ENCODE measurements at places on chromosomes 7 and 10.

DNA sequence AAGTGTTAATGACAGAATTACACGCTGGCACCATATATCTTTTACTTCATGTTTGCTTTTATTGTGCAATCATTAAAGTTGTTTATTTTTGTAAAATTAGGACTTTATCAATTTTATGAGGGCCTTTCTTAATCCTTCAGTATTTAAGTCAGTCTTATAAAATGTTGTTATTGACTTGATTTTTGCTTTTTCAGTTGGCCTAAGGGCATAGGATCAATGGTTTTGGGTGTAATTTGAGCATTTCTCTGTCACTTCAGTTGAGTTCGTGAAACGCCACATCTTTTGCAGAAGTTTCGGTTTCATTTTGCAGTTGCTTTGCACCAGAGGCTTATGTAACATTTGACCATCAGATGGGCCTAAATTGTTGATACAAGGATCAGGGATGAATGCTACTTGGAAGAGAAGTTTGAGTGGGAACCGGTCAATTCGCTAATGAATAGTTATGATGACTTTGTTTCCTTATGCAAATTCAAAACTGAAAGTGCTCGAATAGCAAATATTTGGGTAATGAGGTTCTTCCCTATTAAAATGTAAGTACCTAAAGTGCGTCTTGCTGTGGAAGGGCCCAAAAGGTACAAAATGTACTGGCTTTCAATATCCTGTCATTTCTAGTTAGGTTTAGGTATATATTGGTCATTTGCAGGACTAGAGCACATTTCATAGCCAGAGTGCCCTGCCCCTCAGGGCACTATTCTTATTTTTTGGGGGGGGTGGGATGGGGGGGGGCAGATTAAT, 340.9 kb downstream of the LRMDA start:
- DNase-seq, result no peak

- DNase-seq, result no peak
Measured at GRCh38 chr7:50466815-50467585, 16.9 kb upstream of the FIGNL1 start.

- DNase-seq, result no peak
Measured at GRCh38 chr7:117791877-117792780, 81.1 kb downstream of the CTTNBP2 start.

DNA sequence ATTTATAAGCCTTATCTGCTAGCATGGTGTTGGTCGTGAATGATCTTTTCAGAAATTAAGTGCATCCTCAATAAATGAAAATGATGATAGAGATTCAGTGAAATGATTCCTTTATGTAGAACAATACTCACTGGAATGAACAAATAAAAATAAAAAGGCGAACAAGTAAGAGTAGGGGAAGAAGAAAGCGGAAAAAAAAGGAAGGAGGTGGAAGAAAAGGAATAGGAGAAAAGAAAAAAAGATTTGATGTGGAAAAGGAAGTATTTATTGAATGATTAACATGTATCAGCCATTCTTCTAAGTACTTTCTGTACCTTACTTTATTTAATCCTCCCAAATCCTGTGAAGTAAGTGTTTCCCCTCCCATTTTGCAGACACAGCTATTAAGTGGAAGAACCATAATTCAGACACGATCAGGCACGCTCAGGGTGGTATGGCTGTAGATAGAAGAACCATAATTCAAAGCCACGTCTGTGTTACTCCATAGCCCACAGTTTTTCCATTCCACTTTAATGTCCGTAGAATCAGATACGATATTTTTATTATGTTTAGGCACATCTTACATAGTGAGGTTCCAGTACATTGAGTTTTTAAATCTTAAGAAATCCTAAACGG, 156.2 kb upstream of the LAMB4 start:
- no peak for DNase-seq

DNA sequence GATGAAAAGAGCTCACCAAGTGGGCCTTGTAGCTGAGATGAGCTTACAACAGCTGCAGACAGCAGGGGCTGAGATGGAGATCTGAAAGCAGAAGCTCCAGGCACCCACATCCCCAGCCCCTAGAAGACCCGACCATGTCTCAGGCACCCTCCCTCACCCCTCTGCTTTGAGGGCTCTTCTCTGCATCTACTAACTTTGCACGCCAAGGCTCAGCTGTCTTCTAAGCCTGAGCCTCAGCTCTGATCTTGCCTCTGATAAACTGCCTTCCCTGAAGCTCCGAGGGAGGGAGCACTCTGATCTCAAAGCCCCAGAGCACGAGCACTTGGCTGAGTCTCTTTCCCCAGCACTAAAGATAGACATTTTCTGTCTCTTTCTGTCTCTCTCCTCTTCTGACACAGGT, 42.0 kb downstream of the ANXA8 start:
- DNase-seq, result no peak

DNA sequence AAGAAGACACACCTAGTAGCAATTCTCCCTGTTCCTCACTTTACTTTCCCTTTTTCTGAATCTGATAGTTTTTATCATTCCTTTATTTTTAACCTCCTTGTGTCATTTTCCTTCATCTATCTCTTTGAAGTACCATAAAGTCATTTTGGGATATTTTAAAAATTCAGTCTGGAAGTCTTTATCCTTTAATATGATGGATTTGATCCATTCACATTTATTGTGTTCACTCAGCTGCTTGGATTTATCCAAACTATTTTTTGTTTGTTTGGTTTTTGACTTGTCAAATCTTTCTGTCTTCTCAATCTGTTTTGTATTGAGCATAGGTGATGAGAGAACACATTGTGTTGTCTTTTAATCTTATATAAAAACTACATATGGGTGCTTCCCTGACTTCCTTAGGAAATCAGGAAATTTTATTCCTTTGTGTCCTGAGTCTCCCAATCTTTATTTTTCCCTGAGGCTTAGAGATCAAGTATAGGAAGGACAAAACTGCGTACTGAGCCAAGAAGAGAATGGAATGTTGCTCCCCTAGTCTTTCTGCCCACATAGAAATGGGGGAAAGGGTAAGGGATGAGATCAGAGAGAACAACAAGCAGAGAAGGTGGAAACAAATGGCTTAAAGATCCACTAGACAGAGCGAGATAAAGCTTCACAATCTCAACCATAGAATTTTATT, 132.7 kb upstream of the HABP2 start:
- no peak for DNase-seq

- peak; percentile 66 for DNase-seq
Measured at GRCh38 chr7:24477398-24478136, 95.7 kb upstream of the PALS2 start.

DNA sequence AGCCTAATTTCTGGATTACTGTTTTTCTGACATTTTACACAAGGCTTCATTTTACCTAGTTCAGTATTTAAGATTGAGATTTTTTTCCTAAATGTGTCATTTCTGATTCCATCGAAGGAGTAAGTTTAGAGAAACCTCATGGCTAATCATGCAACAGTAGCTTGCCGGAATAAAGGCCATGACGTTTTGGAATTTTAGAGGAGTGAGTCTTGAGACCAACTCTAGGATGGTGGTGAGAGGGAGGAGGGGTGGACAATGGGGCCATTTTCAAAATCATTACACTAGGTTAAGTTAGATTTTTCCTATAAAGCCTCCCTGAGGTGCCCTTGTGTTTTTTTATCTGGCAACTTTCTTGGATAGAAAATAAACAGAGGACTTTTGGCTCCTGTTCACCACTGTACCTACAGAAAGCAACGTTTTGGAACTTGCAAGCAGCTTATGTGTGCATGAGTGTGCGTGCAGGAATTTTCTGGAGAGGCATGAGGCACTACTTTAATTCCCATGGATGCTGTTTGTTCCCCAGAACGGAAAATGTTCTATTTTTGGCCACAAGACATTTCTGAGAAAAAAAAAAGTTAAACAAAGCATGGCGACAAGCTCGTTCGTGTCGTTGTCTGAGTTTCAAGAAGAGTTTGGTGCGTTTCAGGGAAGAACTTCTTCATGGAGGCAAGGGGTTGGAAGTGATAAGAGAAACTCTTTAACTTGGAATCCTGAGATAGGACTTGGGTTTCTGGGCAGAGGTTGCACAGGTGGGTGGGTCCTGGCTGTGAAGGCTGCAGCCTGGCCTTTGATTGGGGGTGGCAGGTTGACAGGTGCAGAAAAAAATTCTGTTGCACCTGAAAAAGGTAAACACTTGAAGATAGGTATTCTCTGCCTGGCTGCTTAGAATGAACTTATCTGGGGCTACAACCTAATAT, 178.1 kb downstream of the PTEN start:
- peak; percentile 42 for DNase-seq

DNA sequence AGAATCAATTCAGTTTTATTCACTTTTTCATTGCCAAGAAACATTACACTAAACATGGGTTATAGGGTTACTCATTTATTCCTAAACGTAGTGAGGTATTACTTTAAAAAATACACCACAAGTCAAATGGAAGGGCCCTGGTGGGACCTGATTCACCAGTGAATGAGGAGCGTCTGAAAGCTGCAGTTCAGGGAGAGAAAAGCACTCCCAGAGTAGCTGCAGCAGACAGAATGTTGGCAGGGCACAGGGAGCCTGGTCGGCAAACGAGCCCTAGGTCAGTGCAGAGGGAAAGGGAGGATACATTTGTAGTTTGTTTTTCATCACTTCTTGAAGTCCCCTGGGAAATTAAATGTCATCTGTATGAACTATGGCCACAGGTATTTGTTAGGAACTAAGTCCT, 361.7 kb upstream of the ETV1 start:
- DNase-seq, result no peak

Data from amniotic stem cell (primary cell).